ENCODE measurements at places on chromosomes 3 and 15.

- no peak for DNase-seq
These were observed 8.9 kb upstream of the CMTM8 start for GRCh38 chr3:32229565-32229964.

GRCh38 chr15:100235030-100235617 lies 106.7 kb downstream of the ADAMTS17 start:
- no peak for DNase-seq

GRCh38 chr15:22944651-22945050 lies 35.5 kb downstream of the CYFIP1 start:
- no peak for DNase-seq

DNA sequence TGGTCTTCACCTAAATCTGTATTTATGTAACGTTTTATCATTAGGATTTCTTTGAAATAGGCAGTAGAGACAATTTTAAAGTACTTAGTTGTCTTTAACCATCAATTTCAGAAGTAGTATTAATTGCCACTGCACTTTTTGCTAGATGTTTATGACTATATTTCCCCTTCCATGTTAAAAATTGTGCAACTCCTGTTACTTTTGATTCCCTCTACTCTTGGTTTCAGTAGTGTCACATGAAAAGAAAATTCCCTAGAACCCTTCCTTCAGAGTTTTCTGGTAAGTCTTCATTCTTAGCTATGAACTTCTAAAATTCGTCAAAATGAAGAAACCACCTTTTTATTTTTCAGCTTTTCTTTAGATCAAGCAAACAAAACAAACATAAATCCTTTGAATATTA lies 7.1 kb downstream of the PIAS1 start:
- DNase-seq: no peak

DNA sequence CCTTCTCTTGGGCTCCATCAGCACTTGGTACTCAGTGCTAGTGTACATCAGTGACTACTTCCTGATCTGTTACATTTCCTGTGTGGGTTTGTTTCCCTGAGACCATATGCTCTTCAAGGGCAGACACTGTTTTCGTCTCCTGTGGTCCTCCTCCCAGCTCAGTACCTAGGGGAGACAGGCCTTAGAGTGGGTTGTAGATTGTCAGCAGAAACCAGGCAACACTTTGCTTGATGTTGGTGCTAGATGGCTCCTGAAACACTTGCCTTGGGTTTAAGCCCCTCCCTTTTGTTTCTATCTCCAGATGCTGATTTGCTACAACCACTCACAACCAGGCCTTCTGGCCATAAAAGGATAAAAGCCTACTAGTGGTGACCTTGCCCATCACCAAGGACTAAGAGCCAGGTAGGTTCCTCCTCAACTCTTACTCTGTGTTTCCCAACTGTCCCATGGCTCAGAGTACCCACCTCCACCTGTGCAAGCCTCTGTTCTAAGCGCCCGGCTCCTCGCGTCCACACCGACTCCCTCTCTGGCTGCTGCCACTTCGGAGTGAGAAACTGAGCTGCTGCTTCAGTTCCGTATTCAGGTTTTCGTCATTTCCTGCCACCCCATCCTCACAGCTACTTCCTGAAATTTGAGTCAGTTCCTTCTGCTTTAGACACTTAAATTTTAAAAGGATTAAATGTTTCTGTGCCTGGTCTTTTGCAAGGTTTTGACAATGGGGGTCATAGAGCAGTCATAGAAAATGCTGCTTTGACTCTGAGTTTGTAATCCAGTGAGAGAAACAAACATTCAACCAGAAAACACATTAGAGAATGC lies at the start of gene HCLS1:
Gene HCLS1 (minus strand): TSS at position 548 of the 816 bp plus-strand sequence. CDS start 2,556 bp downstream, outside the sequence.
- DNase-seq: peak; percentile 85

DNA sequence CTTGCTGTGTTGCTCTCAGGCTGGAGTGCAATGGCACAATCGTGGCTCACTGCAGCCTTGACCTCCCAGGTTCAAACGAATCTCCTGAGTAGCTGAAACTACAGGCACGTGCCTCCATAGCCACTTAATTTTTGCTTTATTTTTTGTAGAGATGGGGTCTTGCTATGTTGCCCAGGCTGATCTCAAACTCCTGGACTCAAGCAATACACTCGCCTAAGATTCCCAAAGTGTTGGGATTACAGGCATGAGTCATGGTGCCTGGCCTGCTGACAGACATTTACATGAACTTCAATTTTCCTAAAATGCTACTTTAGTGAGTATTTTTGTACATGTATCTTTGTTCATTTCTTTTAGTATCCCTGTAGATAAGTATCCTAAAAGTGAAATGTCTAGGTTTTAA lies 132.3 kb downstream of the SUCLG2 start:
- no peak for DNase-seq

DNA sequence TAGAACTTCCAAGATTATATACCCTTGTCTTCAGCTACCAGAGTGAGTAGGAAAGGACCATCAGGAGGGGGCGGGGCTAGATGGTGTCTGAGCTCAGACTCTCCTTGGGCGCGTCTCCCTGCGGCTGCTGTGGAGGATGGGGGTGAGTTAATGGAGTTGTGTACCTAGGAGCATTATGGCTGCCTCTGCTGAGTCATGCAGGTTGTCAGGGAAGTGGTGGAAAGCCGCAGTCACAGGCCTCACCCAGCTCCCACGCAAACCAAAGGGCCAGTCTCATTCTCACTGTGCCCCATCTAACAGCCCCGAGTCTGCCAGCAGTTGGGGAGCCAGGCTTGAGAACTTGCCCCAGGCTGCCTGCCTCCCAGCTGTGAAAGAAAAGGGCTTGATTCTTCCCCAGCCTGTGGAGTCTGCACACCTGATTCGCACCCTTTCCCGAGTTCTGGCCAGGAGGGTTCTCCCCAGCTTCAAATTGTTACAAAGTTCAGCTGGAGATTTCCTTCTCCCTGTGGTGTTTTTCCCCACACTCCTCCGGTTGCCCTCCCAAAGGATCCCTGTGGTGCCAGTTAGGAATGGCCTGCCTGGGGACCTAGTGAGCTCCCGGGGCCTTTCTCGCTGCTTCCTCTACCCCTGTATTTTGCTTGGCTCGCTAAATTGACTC lies 143.3 kb downstream of the HCN4 start:
- peak; percentile 30 for DNase-seq

Data from activated CD8-positive, alpha-beta T cell treated with anti-CD3 and anti-CD28 coated beads, Interleukin-2, amount 10 ng/mL, durations not matched to agents 7 days and 5 days (primary cell).